ENCODE measurements at places on chromosomes 12 and 14. TPM values are rescaled to one million over a fixed set of nuclear protein-coding genes. Genes with fewer than 3 reads are reported as not detected.

DNA sequence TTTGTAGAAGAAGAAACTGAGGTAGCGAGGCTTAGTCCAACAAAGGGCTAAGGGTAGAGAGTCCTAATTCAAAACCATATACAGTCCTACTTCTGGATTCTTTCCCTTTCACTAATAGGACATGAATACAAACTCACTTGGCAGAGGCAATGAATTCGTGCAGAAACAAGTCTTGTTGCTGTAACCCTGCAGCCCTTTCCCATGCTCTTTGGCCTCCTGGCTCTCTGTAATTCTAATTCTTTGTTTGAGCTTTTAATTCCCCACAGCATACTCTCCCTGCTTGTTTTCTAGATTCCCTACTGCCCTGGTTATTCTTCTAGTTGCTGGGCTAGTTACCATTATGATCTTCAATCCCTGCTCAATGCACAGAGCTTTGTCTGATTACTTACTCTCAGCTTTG lies 381.4 kb downstream of the ETNK1 start:
- H3K27ac ChIP-seq: no peak overlapping the region
- no peak overlapping the region for H3K4me3 ChIP-seq
- no peaks in the 10 kb centered on the region for H3K36me3 ChIP-seq
- ATAC-seq: no peak
- no peaks in the 10 kb centered on the region for H3K27me3 ChIP-seq

- H3K27ac ChIP-seq: no peak overlapping the region
- no peak overlapping the region for H3K4me3 ChIP-seq
- peaks cover 10% of the 10 kb centered on the region for H3K4me1 ChIP-seq
- peaks cover 7% of the 10 kb centered on the region for H3K36me3 ChIP-seq
- ATAC-seq: no peak
- H3K27me3 ChIP-seq: no peaks in the 10 kb centered on the region
Measured at GRCh38 chr12:124531281-124531745, 36.1 kb downstream of the NCOR2 start.

DNA sequence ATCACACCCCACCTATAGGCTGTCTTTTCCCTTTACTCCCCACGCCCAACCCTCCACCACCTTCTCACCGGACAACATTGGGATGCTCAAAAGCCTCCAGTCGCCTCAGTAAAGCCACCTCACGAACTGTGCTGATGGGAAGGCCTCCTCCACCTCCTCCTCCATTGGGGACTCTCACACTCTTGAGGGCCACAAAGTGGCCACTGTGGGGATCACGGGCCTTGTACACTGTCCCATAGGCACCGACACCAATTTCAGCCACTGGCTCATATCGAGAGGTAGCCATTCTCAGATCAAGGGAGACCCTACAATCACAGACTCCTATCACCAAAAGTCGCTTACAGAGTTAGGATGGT lies 700 bp downstream of the CDK4 start:
- H3K4me1 ChIP-seq: peaks cover 36% of the 10 kb centered on the region
- peak overlapping the region; percentile 97 for H3K27ac ChIP-seq
- no peak for ATAC-seq

Gene PDE3A
- total RNA-seq: not detected

- no peaks in the 10 kb centered on the region for H3K4me1 ChIP-seq
- H3K27ac ChIP-seq: no peak overlapping the region
- no peaks in the 10 kb centered on the region for H3K36me3 ChIP-seq
Measured at GRCh38 chr12:51746416-51746815, 102.1 kb downstream of the FIGNL2 start.

DNA sequence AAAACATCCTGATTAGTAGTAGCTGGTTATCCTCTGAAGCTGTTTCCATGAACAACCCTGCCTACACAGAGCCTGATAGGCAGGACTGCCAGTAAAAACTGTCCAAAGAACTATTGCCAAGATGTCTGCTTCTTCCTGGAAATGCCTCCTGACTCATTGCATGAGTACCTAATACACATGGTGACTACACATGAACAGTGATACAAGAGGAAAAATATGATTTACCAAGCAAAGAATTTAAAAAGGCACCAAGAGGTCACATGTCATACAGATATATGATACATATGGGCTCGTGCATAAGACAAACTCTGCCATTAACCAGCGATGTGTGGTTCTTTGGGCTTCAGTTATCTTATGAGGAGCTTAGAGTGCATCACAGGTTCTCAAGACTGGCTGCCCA lies 552.3 kb downstream of the SLC16A7 start:
- ATAC-seq: no peak
- no peaks in the 10 kb centered on the region for H3K4me1 ChIP-seq
- H3K4me3 ChIP-seq: no peak overlapping the region
- no peaks in the 10 kb centered on the region for H3K36me3 ChIP-seq

DNA sequence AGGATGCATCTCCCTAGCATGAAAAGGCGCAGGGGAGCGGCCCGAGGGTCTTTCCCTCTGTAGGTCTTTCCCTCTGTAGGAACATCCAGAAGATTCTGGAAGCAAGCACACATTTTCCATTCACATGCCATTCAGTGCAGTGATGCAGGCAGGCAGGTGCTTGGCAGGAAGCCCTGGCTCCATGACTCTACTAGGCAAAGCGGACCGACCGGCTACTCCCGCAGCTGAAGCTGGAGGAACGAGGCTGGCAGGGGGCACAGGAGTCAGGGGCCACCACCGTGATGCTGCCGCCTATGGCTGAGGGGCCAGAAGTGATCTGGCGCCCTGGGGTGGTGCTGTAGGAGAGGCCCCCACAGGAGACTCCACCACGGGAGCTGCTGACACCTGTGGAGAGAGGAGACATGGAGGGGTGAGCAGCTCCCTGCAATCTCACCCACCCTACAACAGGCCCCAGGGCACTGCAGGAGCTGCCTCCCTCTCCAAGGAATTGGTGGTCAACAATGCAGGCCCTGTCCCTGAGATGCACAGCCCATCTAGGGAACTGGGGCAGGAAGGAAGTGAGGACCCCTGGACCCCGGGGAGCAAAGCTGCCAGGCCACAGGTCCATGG lies 6.5 kb downstream of the KRT85 start:
- no peaks in the 10 kb centered on the region for H3K36me3 ChIP-seq
- H3K27me3 ChIP-seq: peaks cover 4% of the 10 kb centered on the region
- H3K4me1 ChIP-seq: no peaks in the 10 kb centered on the region
- ATAC-seq: no peak

GRCh38 chr12:114215746-114216145 lies 190.2 kb downstream of the TBX5 start:
- no peak overlapping the region for H3K27ac ChIP-seq
- no peaks in the 10 kb centered on the region for H3K36me3 ChIP-seq
- H3K4me3 ChIP-seq: no peak overlapping the region
- peaks cover 10% of the 10 kb centered on the region for H3K27me3 ChIP-seq
- ATAC-seq: no peak
- H3K4me1 ChIP-seq: no peaks in the 10 kb centered on the region

DNA sequence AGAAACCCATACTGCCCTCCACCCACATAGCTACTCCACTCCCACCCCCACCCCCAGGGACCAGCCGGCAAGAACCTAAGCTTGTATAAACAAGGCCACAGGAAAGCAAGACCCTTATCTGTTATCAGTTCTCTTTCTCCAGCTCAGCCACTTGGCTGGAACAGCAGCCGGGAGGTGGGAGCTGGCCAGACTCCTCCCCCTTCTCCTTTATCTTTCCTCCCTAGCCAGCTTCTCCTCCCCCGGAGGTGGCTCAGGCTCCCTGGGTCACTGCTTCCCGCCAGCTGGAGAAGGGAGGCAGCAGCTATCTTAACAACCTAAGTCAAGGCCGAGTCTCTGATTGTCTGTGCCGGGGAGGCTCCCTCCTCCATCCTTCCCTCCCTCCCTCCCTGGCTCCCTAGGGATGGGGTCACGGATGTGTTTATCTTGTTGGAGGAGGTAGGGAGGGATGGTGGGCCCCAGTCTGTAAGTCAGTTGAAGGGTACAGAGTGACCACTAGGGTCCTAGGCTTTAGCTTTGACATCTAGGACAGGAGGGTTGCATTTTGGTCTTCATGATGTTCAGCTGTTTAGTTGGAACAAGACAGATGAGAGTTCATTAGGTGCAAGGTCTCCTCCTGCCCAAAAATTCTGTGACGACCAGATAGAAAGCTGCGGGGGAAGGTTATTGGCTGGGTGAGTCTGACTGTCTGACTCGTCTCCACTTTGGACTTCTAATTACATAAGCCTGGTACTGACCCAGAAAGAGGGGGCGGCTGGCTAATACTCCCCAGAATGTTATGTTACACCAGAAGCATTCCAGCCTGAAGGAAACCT lies 29.7 kb downstream of the ZFP36L1 start:
- no peak for ATAC-seq
- H3K27ac ChIP-seq: no peak overlapping the region
- peaks cover 21% of the 10 kb centered on the region for H3K4me1 ChIP-seq
- no peaks in the 10 kb centered on the region for H3K36me3 ChIP-seq
- no peaks in the 10 kb centered on the region for H3K27me3 ChIP-seq

DNA sequence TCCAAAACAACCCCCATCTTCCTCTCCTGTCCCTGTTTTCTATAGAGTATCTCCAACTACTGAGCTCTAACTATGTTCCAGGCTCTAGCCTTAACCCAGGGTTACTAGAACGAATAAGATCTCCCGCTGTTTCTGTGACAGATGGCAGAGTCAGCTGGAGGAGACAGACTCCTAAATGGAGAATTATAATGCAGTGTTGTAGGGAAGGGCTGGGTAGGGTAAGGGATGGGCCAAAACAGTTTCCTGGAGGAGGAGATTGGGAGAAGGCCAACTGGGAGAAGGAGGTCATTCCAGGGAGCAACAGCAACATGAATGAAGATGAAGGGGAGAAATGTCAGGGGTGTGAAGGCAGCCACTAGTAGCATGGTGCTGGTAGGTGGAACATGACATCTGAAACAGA lies 73.4 kb upstream of the ANO4 start:
- ATAC-seq: no peak
- H3K27ac ChIP-seq: no peak overlapping the region
- peaks cover 37% of the 10 kb centered on the region for H3K27me3 ChIP-seq
- no peak overlapping the region for H3K4me3 ChIP-seq
